ENCODE measurements at places on chromosomes 1 and 21.

DNA sequence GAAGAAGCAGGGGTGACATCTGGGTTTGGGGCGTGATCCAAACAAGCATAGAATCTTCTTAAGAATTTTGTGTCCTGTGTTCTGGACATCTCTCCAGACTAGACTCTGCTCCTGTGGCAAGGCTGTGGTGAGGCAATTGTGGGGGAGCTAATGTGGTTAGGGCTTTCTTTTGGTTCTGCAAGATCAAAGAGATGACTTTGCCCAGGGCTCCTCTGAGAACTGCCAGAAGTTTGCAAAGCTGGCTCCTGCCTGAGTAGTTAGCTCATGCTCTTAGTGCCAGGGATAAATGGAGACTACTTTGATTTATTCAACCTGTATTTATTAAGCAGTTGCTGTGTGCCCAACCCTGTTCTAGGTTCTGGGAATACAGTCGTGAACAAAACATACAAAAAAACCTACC, 34.0 kb upstream of the CRNN start:
- no peak for DNase-seq

GRCh38 chr1:27538793-27539192, 48.8 kb upstream of the WASF2 start:
- no peak for DNase-seq

DNA sequence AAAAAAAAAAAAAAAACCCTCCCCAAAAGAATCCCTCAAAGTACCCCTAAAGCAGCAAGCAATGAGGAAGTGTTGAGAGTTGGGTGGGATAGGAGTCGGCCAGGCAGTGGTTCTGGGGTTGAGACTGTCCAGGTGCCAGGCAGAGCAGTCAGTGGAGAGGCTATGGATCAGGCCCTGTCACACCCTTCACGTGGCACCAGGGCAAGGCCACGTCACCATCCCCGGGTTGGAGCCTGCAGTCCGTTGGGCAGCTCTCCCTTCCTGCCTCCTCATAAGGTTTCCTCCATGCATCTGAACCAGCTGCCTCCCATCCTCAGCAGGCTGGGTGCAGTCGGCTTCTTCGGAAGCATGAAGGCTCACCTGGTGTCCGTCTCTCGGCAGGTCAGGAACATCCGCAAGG, 36.5 kb upstream of the SELENON start:
- no peak for DNase-seq

DNA sequence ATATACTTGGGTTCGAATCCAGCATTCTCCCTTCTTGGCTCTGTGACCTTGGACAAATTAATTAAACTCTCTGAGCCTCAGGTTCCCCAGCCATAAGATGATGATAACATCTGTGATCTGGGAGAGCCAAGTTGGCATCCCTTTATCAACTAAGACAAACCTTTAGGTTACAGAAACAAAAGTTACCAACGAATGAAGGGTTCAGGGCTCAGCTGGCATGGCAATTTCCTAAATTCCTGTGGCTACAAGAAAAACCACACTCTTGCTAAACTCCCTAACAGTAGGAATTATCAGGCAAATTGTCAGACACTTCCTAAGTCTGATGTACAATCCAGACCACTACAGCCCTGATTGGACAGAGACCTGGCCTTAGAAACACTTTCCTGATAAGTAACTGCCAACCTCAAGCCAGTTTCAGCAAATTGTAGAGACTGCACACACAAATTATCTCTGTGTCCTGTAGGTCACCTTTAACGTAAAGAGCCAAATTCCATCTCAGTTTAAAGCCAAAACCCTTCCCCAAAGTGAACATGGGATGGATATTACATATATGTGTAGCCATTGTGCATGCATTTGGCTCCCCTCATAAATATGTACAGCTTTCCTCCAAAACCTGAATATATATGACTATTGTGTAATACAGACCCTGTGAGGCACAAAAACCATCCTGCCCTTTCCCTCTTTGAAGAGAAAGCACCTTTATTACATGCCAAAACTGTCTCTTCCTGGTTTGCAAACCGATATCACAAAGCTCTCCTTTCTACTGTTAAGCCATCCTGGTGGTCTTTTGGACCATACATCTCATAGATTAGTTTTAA, 39.5 kb upstream of the EDARADD start:
- DNase-seq = no peak

DNA sequence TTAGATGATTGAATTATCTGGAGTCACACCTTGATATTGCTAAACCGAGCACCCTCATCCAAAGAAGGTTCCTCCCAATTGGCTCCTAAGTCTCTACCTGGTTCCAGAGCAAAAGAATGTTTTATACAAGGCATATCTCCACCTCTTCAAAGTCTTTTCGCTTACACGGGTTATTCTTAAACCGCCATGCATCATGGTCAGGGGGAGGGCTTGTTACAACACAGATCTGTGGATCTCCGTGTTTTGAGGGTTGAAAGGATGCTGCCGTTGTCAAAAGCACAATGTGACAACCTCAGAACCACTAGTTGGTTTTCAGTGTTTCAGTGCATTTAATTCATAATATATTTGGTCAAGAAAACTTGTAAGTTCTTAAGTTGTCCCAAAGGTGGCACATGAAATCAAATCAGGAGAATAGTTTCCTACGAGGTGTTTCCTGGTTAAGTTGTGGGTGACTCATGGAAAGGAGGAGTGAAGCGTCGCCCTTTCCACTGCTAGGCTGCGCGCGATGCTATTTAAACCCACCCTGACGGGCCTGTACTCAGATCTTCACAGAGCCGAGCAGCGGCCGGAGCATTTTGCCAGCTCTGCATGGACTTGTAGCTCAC, 1531.6 kb upstream of the TPTE start:
- DNase-seq = no peak

- DNase-seq = no peak
Observed at GRCh38 chr1:205429762-205430695, 8.2 kb upstream of the LEMD1 start.

DNA sequence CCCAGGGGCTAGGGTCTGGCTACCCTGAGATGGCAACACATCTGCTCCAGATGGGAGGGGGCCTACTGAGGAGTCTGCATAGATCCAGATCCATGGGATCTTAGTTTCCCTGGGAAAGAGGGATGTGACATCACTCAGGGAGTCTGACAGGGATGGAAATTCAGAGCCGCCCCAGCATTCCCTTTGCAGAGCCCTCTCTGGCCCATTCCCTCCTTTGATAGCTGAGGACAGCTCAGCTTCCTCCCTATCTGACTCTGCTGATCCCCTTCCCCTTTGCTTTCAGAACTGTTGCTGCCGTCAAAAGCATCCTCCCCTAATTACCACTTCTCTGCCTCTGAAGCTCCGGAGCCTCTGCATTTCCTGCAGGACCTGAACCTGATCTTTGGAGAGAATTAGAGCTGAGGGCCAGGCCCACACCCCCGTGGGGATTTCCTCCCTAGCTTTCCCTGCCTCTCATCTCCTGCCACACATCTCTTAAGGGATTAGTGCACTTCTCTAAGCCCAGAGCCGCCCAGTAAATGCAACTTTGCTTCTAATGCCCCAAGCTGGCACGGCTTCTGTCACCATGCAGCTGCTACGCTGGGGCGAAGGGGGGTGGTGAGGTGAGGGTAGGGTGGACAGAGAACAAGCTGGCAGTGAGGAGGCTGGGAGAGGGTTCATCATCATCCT, 9.5 kb upstream of the ASCL5 start:
- DNase-seq = no peak

- DNase-seq = peak; percentile 84
Observed at GRCh38 chr1:25927521-25928265, 21.5 kb upstream of the STMN1 start.

- no peak for DNase-seq
Observed at GRCh38 chr1:67909776-67910175, 76.5 kb upstream of the GNG12 start.

GRCh38 chr1:67404212-67404620, 26.0 kb downstream of the SERBP1 start:
- DNase-seq = no peak

DNA sequence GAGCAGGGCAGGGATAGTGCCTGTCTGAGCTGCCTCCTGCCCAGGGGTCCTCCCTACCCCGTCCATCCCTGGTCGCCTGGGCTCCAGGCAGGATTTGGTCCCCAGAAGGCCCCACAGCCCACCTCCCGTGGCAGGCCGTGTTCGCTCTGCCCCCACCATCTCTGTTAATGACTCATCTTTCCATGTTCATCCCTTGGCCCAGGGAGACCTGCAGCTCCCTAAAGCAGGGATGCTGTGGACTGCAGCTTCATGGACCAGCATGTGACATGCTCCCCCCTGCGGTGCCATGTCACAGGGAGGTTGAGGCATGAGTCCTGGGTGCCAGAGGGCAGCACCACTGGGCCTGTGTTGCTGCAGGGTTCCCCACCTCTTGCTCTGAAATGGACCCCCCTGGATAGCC, 26.8 kb downstream of the UBASH3A start:
- no peak for DNase-seq

DNA sequence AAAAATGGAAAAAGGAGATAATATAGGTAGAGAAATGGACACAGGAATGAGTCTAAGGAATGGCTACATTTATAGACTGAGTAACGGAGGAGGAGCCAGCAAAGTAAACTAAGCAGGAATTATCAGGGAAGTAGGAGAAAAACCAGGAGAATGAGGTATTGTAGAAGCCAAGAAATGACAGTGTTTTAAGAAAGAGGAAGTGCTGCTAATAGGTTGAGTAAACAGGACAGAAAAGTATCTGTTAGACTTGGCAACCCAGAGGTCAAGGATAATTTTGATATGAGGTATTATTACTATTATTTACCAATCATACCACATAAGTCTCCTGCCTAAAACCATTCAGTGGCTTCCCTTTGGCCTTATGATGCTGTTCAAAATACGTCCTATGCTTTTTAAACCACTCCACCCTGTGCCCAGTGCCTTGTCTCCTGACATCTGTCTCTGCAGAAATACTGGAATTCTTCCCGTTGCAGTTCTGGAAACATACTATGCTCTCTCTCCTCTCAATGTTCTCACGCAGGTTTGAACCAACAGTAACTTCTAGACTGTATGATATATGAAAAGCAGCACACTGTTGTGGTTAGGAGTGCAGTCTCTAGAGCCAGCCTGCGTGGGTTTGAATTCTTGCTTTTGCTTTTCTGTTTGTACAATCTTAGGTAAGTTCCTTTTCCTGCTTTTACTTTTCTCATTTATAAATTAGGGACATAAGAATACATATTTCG, 24.6 kb upstream of the NEK7 start:
- DNase-seq = no peak

- no peak for DNase-seq
Observed at GRCh38 chr1:37315371-37315846, 159.0 kb upstream of the ZC3H12A start.

DNA sequence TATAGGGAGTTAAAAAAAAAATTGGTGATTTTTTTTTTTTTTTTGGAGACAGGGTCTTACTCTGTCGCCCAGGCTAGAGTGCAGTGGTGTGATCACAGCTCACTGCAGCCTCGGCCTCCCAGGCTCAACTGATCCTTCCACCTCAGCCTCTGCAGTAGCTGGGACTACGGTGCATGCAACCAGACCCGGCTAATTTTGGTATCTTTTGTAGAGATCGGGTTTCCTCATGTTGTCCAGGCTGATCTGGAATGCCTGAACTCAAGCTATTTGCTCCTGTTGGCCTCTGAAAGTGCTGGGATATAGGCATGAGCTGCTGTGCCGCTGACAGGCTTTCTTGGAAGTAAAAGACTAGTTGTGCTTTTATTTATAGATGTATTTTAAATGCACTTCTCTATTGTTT, 3.0 kb downstream of the CDC42 start:
- no peak for DNase-seq

- peak; percentile 32 for DNase-seq
Observed at GRCh38 chr1:162276493-162276892, 100.2 kb downstream of the SPATA46 start.

DNA sequence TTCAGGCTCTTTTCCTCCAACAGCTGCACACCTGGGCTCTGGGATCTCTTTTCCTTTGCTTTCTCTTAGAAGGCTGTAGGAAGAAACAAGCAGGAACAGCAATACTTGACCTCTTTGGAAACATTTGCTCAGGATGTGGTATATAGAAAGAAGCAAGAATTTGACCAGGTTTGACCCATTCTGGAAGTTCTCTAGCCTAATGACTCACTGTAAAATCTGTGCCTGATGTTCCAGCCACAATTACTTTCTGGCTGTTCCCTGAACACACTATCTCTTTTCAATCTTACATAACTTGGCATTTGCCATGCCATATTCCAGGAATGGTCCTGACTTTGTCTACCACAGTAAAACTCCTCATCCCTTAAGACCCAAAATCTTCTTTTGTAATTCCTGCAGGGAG, 419.9 kb upstream of the DAB1 start:
- DNase-seq = no peak

DNA sequence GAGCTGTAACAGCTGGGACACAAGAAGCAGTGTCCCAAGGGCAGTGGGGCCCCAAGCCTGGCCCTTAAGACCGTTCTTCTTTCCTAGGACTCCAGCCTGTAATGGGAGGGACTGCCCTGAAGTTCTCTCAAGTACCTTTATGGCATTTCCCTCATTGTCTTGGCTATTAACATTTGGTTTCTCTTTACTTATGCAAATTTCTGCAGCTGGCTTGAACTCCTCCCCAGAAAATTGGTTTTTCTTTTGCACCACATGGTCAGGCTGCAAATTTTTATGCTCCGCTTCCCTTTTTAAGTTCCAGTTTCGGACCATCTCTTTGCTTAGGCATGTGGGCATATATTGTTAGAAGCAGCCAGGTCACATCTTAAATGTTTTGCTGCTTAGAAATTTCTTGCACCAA, 3.1 kb upstream of the MROH9 start:
- DNase-seq = no peak

DNA sequence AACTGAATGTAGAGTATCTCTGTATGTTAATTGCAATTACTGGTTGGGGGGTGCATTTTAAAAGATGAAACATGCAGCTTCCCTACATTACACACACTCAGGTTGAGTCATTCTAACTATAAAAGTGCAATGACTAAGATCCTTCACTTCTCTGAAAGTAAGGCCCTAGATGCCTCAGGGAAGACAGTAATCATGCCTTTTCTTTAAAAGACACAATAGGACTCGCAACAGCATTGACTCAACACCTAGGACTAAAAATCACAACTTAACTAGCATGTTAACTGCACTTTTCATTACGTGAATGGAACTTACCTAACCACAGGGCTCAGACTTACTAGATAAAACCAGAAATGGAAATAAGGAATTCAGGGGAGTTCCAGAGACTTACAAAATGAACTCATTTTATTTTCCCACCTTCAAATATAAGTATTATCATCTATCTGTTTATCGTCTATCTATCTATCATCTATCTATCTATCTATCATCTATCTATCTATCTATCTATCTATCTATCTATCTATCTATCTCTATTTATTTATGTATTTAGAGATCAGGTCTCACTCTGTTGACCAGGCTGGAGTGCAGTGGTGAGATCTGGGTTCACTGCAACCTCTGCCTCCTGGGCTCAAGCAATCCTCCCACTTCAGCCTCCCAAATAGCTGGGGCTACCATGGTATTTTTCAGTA, 47.8 kb downstream of the CHML start:
- DNase-seq = no peak

- no peak for DNase-seq
Observed at GRCh38 chr1:3174487-3175247, 105.7 kb downstream of the PRDM16 start.

DNA sequence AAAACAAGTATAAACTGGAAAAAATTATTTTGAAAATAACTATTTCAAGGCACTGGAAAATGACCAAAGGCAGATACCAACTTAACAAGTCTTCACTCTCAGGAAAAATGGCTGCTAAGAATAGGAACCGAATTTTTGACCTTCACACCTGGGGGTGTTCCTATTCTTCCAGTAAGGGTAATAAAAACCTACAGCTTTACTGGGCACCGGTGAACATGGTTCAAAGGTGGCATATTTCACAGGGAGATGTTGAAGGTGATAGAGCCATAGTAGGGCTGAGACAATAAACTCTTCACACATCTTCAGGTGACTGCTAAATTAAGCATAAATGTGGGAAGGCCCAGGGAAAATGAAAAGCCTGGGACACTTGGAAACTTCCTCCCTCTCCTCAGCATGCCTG, 65.4 kb upstream of the IFFO2 start:
- DNase-seq = no peak
